ENCODE measurements at places on chromosomes 12 and 14.

- DNase-seq = no peak
Measured at GRCh38 chr12:108597559-108598471, at the start of gene TMEM119. Gene TMEM119 (minus strand): TSS chr12:108598084. CDS start chr12:108592383, 5,701 bp downstream.

DNA sequence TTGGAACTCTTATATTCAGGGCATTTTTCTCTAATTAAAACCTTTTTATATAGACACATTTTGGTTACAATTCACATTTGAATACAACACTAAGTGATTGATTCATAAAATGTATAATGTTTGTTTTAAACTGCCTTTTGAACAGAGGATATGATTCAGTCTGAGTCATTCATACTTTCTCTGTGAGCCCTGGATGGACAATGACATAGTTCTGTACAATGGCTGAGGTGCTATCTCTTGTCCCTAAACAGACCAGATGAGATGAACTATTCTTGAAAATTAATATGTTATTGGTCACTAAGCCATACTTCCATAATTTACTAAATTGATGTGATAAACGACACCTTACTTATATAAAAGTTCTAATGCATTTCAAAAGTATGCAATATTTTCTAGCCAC is 199.7 kb upstream of the ATXN7L3B start:
- no peak for DNase-seq

DNA sequence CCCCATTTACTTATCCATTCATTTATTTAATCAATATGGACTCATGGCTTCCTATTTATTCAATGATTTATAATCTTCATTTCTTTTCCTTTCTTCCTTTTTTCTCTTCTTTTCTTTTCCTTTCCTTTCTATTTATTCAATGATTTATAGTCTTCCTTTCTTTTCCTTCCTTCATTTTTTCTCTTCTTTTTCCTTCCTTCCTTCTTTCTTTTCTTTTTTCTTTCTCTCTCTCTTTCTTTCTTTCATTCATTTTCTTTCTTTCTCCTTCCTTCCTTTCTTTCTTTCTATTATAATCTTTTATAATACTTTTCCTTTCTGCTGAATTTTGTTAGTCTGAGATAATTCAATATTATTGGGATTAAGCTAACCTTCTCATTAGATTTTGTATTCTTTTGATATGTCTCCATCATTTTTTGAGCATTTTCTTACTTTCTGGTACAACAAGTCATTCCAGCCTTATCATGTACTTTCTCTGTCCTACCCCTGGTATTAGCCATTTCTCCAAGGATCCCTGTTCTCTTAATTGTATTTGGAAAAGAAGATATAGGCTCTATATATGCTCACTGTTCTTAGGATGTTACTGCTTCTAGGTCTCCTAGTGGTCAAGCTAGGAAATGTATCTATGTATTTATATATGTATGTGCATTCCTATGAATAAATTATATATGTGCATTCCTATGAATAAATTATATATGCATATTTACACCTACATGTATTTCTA is 12.1 kb downstream of the LACRT start:
- no peak for DNase-seq

DNA sequence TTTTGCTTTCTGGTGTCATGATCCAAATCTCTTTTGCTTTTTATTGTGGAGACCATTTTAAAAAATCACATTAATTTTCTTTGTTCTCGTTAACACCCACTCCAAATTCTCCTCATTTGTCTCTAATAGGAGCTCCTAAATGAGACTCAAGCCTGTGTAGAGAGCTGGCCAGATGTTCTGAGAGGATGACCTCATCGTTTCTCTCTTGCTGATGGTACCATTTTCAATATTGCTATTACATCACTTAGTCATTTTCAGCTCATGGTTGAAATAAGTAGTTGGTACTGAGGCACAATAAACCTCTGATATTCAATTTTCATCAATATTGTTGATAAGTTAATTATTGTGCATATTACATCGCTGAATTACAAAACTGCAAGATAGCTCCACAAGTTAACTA is 31.5 kb downstream of the SPTB start:
- DNase-seq = no peak

DNA sequence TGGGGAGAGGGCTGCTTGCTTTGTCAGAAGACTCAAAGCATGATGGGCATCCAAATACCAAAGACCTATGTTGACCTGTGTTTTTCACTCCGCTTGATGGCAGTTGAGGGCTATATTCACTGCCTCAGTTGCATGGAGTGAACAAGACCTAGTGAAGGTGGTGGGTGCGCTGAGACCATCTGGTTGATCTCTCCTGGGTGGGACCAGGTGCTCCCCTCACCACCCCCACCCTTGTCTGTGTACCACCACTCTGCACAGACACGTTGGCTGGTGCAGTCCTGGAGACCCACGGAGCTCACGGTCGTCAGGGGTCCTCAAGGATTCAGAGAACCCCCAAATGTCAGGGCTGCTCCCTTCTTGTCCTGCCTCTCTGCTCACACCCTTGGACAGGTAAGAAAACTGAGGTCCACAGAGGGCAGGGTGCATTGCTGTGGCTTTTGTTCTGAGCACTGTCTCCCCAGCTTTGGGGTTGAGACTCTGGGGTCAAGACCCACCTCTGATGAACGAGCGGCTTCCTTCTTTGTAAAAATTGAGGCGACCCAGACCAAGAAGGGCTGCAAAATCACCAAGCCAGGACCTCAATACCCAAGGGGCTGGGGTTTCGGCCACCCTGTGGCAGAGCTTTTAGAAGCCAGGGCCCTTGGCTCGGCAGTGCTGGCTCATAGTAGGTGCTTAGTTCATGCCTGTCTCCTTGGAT is 166.3 kb upstream of the RTL1 start:
- no peak for DNase-seq

DNA sequence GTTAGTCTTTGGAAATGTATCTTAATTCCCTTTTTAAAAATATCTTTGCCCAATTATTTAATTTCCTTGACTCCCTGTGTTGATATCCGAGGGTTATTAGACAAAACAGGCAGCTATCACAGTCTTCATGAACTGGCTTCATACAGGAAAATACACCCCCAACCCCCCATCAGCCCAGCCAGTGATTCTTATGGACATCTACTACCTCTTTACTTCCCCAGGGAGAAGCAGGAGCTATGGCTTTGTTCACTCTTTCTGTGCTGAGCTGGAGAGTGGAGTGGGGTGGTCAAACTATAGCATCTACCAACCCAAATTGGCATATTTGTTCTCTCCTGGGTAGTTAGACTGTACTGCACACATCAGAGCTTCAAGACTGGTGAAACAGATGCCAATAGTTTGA is 134.4 kb upstream of the SLC38A2 start:
- DNase-seq = no peak

DNA sequence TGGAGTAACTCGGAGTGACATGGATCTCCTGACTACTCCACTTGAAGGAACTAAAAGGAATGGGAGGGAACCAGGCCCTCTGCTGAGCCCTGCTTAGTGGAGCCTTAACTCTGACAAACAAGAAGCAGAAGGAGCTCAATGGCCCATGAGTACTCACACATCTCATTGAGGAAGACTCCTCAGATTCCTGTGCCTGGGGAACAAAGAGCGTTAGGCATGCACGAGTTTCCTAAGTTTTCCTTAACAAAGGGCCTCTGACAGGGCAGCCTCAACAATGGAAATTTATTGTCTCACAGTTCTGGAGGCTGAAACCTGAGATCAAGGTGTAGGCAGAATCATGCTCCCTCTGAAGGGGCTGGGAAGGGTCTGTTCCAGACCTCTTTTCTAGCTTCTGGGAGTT is 185.7 kb upstream of the NTF3 start:
- no peak for DNase-seq

GRCh38 chr14:103177376-103177775 is 54.1 kb downstream of the TNFAIP2 start:
- DNase-seq = no peak

DNA sequence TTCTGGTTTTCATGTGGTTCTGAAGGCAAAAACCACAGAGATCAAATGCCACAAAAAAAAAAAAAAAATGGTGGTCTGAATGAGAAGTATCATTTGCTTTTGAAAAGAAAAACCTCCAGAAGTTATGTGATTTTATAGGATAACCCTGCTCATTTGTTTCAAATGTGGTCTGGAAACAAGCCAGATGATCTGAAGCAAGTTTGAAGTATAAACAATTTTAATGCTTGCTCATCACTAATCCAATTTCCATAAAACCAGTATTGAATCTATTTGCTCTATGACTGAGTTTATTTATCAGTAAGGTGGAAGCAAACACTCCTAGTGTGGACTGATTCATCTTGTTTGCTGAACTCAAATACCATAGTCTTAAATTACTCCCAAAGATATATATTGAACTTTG is 407.3 kb upstream of the FLRT2 start:
- no peak for DNase-seq

DNA sequence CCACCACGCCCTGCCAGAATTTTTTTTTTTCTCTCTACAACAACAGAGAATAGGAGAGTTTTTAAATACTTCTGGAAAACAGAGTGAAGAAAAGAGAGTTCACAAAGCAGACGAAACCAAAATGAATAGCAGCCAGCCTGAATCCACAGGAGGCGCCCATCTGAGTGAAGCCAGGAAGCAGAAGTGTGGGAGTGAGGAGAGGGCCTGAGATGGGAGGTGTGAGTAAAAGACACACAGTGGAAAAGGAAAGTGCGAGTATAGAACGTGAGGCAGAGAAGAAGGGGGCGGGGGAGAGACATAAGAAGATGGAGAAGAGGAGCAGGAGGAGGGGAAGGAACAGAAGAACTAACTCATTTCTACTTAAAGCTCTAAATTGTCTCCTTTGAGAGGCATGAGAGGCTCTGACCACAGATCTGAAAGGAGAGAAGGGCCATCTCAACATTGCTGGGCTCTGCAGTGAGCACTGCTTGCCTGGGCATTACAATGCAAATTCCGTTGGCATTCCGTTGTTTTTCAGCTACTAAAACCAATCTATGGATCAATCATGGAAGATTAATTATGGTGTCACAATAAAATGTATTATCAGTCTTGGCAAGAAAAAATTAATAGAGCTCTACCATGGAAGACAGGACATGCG is 140.1 kb upstream of the CPSF6 start:
- DNase-seq = no peak

DNA sequence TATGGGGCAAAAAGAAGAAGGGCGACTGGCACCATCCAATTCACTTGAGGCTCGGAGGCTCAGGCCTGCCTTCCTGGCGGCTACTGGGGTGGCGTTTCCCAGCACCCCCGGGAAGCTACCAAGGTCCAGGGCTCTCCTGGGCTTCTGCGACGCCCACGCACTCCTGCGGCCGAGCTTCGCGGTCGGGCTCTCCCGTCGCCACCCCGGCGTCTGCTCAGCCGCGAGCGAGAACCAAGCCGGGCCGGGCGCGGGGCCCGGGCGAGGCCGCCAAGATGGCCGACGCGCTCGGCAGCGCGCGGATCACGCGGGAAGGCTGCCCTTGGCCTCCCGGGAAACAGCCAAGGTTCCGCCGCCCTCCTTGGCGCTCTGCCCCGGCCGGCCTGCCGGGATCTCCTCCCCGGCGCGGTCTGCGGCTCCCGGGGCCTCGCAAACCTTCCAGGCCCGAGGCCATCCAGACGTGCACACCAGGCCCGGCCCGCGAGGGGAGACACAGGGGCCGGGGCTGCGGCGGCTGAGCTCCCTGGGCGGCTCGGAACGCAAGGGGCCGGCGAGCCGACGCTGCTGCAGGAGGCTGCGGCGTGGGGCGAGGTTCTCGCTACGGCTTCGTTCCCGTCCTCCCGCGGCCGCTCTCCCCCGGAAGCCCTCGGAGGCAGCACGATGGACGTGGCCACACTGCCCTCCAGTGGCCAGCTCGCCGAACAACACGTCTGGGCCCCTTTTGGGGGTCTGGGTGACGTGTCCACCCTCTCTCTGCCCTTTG is 23.5 kb upstream of the ZFP36L1 start:
- DNase-seq = peak; percentile 89

DNA sequence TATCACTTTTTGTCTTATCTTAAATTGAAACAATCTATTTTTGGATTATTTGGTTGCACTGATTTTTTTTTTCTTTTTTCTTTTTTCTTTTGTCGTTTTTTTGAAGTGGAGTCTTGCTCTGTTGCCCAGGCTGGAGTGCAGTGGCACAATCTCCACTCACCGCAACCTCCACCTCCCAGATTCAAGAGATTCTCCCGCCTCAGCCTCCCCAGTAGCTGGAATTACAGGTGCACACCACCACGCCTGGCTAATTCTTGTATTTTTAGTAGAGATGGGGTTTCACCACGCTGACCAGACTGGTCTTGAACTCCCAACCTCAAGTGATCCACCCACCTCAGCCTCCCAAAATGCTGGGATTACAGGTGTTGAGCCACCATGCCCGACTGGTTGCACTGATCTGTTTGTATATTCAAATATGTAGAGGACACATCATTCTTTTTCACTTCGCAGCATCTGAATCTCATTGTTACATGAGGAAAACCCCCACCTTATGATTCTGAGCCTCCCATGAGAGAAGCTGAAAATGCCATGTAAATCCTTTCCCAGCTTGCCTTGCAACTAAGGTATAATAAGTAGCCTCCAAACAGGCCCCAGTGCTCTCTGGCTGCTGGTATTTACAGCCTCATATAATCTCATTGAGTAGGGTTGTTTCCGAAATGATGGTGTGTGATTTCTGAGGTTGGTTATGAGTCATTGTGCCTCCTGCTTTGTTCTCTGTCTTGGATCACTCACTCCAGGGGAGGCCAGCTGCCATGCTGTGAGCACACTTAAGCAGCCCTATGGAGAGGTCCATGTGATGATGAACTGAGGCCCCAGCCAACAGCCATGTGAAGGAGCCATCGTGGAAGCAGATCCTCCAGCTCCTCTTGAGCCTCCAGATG is 5.2 kb upstream of the HSP90B1 start:
- DNase-seq = no peak

DNA sequence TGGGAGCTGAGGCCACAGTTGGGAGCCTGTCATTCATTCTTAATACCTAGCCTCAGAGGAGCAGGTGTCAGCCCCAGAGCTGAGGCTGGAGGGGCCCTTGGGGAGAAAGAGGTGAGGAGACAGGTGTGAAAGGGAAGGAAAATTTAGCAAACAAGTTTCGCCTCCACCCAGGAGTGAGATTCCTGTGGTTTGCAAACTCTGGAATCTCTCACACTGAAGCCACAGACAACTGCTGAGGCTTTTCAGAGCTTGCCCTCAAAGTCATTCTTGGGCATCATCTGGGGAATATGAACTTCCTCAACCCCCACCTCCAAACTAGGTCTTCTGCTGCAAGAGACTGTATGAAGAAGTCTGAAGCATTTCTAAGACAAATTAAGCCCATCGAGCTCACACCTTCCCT is 589.5 kb upstream of the TBX3 start:
- DNase-seq = no peak

DNA sequence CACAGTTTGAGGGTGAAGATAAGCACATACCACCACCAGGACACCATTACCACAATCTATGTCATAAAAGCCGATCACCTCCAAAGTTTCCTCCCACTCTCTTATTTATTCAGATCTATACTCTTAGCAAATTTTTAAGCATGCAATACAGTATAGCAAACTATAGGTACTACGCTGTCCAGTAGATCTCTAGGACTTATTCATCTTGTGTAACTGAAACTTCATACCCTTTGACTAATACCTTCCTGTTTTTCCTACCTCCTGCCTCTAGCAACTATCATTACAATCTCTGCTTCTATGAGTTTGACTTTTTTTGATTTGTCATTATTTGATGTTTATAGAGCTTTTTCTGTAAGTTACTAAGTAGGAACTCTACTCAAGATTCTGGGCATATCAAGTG is 84.5 kb upstream of the MANSC4 start:
- no peak for DNase-seq

- DNase-seq = no peak
Measured at GRCh38 chr14:39406560-39406959, 25.7 kb downstream of the FBXO33 start.

- DNase-seq = no peak
Measured at GRCh38 chr12:43636725-43637463, 84.9 kb upstream of the ADAMTS20 start.

- DNase-seq = no peak
Measured at GRCh38 chr14:72515779-72516770, 377.8 kb downstream of the DPF3 start.
